GM18507 (cell line): ENCODE measurements at places on chromosomes 3 and 15.

DNA sequence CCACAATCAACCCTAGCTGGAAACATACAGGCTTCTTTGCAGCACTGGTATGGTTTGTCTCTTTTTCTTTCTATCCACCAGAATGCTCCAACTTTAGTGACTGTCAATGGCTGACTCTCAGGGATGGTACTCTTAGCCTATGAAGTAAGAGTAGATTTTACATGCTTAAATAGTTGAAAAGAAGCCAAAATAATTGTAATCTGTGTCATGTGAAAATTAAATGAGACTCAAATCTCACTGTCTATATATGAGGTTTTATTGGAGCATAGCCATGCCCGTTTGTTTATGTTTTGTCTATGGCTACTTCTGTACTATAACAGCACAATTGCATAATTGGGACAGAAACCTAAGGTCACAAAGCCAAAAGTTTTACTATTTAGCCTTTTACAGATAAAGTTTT is 29.1 kb upstream of the PDZRN3 start:
- no peak for DNase-seq

DNA sequence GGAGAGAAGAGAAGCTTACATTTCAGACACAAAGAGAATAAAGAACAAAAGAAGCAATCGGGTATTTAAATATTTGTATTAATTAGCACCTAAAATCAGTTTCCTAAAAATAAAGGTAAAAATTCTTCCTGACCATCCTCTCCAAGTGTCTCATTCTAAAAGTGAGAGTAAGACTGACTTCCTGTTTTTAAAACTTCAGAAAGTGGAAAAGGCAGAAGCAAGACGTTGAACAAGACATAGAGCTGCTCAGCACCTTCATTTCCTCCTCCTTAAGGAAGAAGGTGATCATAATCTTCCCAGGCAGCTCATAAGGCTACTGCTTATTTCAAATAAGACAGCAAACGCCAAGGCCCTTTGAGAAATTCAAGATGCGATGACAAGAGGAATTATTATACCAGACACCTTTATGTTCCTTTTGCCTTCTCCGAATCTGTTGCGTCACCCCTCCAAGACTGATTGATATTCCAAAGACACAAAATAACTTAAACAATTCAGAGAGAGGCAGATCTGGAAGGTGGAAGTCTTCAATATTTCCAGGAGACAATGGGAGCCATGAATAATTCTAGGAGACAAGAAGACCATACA is 238.8 kb upstream of the TLE3 start:
- no peak for DNase-seq

DNA sequence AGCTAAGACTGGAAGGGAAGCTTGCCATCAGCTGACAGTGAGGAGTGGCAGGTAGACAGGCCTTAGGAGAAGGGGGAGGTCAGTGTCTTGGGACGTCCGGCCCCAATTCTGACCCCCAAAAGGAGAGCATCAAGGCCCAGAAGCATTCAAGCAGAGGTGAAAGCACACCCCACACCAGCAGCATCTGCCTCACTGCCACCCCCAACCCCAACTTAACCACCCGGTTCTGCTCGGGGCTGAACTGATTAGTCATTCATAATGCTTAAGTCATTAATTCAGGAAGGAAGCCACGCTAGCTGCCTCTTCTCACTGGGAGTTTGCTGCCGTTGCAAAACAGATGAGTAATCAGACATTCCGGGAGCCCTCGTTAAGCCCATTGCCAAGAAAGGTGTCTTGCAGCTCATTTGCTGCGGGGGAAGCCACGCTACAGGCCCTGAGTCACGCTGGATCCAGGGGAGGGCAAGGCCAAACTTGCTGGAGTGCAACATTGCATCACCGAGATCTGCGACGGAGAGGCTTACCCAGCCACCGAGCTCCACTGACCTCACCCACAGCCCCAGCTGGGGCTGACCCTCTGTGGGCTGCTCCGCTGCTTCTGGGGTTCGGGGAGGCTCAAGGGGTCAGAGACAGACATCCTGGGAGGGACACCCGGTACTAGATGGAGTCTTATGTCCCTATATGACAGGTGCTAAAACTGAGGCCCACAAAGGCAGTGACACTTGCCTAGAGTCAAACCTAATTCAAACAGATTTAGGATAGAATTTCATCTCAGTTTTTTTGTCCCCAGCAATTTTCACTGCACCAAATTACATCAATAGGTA is 46.4 kb upstream of the HES1 start:
- DNase-seq: no peak

- DNase-seq: no peak
Observed at GRCh38 chr3:143770391-143770790, 77.9 kb downstream of the SLC9A9 start.

DNA sequence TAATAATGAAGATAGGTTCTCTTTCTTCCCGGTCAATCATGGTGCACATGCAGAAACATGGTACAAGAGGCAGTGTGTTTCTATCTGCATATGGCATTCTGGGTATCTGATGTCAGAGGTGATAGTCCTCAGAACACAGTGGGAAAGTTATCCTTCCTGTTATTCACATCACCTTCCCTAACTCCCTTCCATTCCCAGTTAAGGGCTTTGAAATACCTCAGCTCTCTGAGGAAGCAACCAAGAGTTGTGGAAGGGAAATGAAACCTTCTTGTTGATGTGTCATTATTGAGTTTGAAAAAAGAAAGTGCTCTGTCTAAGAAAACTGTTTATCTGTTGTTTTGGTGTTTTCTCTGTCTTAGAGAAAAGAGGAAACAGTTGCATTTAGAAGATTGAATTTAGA is 21.9 kb upstream of the P2RY13 start:
- DNase-seq: no peak
